ENCODE measurements at places on chromosomes 4 and X.

DNA sequence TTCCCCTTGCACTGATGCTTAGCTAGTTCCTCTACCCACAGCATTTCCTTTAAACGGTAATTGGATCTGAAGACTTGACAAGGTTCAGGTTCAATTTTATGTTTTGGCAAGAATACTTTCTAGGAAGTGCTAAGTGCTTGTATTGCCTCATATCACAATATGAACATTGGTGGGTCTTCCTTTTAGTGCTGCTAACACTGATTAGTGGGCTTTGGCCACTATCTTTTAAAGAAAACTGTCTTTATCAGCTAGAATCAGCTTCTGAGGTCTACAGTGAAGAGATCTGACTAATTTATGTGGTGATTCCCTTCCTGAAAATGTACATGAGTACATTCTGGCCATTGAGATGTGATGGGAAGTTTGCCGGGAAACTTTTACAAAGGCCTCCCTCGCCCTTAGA, 316.7 kb upstream of the KLF3 start:
- no peak for DNase-seq

- no peak for DNase-seq
These were observed 17.7 kb downstream of the SPON2 start for GRCh38 chr4:1154523-1155182.

GRCh38 chr4:183264614-183265013, 55.5 kb downstream of the CLDN22 start:
- no peak for DNase-seq

DNA sequence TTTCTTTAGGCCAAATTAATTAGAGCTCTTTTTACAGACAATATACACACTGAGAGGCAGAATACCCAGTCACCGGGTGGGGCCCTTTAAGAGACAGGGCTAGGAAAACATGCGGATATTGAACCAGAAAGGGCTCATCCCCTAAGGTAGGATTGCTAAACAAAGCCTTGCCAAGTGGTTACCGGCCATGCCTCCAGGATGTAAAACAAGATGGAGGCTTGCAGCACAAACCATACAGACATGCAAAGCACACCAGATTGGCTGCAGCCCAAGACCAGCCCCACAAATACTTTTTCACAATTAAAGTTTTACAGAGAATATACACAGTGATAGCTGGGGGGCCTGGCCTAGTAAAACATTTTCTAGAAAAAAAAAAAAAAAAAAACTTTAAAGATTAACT, 210.0 kb downstream of the KLHL4 start:
- no peak for DNase-seq

DNA sequence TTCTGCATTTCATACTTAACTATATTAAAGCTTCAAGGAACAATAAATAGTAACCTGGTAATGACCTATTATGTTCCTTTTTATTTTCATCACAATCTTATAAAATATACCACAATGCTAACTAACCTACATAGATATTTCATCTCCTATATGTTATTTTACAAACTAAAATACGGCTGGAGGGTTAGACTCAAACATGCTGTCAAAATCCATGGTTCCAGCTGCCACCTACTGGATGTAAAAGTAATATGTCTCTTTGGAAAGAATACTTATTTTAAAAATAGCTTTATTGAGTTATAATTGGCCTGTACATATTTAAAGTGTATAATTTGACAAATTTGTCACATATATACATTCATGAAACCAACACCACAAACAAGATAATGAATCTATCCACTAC, 15.0 kb downstream of the RGN start:
- no peak for DNase-seq

DNA sequence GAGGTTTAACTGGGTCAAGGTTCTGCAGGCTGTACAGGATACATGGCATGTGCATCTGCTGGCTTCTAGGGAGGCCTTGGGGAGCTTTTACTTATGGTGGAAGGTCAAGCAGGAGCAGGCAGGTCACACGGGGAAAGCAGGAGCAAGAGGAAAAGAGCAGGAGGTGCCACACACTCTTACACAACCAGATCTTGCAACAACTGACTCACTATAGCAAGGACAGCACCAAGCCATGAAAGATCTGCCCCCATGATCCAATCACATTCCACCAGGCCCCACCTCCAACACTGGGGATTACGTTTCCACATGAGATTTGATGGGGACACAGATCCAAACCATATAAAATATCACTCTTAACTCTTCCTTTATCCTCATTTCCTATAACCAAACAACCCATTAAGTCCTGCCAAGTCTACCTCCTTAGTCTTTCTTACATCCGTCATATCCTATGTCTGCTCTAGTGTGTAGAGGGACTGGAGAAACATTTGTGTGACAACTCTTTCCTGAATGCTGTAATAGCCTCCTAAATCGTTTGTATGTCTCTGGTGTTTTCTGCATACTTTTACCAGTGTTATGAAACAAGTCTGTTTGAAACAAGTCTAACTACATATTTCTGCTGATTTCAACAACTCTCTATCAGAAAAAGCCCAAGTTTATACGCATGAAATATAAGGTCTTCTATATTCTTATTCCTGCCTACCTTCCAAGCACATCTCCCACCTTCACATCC, 8.3 kb upstream of the RAP2C start:
- no peak for DNase-seq

DNA sequence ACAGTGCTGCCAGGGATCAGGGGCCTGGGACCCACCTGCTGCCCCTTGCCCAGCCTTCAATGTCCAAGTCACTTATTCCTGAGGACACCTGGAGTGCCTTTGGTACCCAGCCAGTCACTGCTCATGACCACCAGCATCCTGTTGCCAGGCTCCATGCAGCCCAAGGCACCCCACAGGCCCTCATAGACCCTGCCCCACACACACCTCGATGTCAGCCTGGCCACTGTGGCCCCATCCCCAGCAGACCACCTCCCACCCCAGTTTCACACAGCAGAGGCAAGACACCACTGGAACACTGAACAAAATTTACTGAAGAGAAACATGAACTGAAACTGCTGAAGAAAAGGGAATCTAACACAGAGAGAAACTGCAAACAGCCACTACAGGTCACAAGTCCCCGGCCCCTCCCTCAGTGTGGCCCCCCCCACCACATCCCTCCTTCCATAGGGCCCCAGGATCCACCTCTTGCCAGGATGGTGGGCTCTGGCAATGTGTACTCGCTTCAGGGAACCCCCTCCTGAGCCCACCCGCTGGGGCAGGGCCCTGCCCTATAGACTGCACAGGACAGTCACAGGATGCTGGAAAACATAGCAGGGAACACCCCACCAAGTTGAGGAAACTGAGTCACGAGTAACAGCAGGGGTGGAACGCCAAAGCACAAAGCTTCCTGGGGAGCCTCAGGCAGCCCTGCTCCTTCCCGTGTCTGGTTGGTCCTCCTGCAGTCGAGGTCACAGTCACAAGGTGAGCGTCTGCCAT, 5.2 kb downstream of the PNMA5 start:
- DNase-seq = no peak

DNA sequence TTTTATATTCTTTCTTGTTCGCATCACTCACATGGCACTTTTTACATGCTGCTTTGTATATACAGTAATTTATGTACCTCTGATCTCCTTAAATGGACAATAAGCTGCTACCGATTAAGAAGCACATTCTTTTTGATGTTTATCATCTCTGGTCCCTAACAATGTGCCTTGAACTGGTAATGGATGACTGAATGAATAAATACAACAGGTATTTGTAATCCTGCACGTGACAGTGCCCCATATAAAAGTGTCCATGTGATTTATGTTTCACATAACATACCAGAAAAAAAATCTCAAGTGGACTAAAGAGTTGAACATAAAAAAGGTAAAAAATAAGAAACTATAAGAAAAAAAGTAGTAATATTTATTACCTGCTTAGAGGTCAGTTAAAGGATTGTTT, 7.7 kb upstream of the SLAIN2 start:
- no peak for DNase-seq

- DNase-seq = no peak
These were observed 29.8 kb upstream of the MSMO1 start for GRCh38 chr4:165297626-165298025.

- peak; percentile 0 for DNase-seq
These were observed at the start of gene GK for GRCh38 chrX:30653415-30654131. TSS of gene GK (plus strand) at chrX:30653423. CDS start at chrX:30653538, 115 bp downstream.

DNA sequence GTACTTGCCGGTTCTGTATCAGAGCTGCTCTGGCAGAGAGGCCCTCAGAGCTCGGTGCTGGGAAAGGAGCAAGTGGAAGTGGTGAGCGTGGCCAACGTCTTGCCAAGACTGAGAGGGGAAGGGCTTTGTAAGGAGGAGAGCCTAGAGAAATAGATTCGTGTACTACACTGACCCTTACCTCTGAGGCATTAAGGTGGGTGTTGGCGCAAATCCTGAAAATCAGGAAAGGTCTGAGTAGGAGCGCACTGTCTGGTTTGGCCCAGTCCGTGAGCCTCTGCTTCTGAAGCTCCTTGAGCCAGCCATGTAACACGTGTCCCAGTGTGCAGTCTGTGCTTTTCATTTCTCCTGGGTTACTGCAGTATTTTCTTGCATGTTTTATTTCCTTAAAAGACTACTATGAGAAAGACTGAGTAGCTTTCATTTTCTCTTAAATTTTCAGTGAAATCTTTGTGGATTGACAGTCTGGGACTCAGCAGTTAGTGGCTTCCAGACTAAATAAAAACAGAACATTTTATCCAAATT, 140.5 kb downstream of the SOWAHB start:
- no peak for DNase-seq

DNA sequence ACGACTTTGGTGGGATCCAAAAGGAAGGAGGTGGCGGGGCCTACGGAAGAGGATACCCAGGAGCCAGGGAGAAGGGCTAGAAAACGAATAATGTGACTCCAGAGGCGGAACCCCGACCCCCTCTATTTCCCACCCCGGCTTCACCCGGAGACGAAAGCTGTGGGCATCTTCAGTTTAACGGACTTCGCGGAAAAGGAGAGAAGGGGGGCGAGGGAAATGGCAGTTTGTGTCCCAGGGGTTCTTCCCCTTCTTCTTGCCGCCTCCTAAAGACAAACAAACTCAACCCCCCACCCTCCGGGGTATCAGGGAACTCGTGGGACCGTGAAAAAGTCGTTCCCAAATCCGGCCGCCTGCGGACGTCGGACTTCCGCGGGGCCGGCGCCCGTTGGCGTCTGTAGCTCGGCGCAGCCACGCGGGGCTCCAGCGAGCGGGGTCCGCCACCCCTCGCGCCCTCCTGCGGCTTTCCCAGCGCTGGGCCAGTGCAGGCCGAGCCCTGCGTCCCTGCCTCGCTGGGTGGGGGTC, 3.6 kb upstream of the LEF1 start:
- no peak for DNase-seq

GRCh38 chr4:90425893-90426292, 298.7 kb downstream of the CCSER1 start:
- DNase-seq = no peak

- no peak for DNase-seq
These were observed 958 bp upstream of the UGT2B7 start for GRCh38 chr4:69095301-69095731.

DNA sequence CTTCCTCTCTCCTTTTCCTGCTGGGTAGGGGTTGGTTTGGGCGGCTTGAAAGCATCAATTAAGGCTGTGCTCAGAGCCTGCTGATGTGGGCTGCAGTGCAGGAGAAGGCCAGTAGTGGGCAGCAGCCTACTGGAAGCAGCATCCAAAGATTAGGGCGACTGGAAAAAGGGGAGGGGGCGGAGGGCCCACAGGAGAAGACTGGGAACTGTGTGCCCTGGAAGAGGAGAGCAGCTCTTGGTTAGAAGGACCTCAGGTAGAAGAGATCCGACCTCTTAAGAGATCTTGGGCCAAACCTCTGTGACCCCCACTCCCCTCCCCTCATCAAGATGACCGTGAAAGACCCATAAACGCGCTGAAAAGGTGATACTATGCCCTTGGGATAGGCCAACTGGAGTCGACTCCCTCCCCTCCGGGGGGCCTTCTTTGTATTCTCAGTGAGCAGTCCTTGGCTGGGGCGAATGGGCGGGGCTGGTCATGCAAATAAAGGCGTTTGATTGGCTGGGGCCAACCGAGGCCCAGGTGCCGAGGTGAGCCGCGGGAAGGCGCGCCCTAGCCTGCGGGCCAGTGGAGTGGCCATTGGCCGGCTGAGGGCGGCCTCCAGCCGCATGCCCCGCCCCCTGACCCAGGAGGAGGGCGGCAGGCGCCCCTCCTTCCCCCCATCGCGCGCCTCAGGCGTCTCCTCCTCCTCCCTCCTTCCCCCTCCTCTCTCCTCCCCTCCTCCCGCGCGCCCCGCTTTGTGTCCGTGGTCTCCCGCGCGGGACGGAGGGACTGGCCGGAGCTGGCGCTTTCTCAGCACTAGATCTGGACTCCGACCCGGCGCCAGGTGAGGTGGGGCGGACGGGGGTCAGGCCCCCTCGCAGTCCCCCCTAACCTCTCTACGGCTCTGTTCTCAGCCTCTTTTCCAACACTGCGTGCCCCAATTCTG, 10.1 kb downstream of the DLG3 start:
- no peak for DNase-seq

All from stimulated activated CD8-positive, alpha-beta memory T cell treated with anti-CD3 and anti-CD28 coated beads, Interleukin-2, amount 100 ng/mL, for 1 hour (primary cell).